ENCODE measurements at places on chromosomes 11 and 22.

- DNase-seq: no peak
Measured at GRCh38 chr11:113276466-113276865, 37.9 kb upstream of the TTC12 start.

DNA sequence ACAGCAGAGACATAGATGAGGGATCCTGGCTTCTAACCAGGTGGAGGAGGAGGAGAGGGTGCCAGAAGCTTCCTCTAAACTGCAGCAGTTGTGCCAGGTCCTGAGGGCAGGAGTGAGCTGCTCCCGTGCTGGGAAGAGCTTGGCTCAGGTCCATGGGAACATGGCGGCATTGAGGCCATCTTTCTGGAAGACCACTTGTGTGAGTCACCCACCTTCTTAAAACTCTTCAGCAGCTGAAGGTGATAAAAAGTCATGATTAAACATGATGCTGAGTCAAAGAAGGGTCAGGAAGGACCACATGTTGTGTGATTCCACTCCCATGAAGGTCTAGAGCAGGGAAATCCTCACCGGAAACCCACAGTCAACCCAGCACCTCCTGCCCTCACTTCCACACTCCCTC lies 35.1 kb downstream of the LINC01488 start:
- DNase-seq: no peak

DNA sequence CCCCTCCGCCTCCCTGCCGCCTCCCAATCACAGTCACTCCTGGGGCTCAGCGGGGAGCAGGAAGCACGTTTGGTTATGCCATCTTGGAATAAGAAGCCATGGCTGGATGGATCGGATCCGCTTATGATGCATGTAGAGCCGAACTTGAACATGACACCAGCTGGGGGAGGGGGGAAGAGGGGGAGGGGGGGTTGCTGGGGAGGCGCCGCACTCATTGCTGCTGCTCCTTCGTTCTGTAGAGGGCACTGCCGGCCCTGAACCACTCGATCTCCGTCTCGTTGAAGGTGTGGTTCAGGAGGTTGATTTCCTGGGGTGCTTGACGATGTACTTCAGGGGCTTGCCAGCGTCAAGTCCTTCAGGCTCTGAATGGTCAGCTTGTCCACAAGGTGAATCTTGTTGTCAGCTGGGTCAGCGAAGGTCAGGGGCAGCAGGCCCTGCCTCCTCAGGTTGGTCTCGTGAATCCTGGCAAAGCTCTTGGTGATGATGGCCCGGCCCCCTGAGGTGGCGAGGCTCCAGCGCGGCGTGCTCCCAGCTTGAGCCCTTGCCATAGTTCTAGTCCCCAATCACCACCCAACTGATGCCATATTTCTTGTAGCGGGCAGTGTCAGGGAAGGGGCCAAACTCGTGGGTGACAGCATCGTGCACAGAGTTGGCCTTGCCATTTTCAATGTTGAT lies 476.9 kb upstream of the ISX start:
- no peak for DNase-seq

DNA sequence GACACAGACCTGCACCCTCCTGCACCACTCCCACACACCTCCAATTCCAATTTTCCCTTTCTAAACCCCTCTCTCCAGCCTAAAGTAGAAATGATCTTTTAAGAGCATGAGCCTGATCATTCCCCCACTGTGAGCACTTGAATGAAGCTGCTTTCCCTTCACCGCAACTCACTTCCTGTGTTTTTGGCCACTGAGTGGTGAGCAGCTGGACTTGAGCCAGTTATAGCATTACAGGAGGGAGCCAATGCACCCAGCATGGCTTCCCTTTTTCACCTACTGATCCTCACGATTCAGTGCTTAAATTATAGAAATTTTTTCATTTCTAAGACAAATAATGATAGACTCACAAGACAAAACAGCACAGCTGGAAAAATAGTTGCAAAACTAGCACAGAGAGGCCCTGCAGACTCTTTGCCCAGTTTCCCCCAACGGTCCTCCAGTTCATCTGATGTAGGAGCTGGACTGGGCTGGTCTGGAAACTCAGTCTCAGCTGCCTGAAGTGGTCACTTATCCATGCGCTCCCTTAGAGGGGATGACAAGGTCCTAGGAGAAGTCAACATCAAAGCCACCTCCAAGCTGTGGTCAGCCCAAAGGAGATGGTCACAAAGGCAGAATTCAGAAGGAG lies 9.7 kb upstream of the APOL4 start:
- no peak for DNase-seq

GRCh38 chr22:48579043-48579927 lies 1248.4 kb downstream of the BRD1 start:
- no peak for DNase-seq

DNA sequence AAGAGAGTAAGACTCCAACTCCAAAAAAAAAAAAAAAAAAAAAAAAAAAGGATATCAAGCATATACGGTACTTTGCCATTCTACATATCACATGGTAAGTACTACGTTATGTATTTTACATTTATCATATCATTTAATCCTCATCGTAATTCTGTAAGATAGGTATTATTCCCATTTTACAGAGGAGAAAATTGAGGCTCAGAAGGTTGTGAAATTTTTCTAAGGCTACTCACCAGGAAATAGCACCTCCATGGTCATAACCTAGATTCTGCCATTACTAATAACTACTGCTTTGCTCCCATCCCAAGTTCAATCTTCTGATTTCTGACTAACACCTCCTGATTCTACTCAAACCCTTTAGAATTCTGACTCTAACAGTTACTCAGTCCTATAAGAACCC lies 138.0 kb downstream of the FCHSD2 start:
- no peak for DNase-seq

- no peak for DNase-seq
Measured at GRCh38 chr11:65184146-65184545, 2.4 kb downstream of the CAPN1 start.

DNA sequence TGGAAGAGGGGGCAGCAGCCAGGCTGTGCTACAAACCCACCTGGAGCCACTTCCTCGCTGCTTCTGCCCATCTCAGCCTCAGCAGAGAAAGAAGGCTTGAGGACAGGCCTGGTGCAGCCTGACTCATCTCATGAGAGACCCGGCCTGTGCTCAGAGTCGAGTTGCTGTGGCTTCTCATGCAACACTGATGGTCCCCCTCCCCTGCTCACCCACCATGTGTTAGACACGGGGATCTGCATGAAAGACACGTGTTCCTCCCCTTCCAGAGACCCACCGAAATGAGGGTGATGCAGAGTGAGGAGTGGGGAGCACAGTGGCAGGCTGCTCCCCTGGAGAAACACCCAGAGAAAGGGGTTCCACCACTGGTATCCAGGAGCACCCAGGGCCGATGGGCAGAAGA lies 15.0 kb downstream of the RTN4R start:
- DNase-seq: no peak

GRCh38 chr22:22817468-22818201 lies 70.0 kb upstream of the IGLL5 start:
- no peak for DNase-seq

- no peak for DNase-seq
Measured at GRCh38 chr22:36900225-36900624, 13.2 kb upstream of the CSF2RB start.

GRCh38 chr22:35318346-35319215 lies 18.9 kb downstream of the TOM1 start:
- DNase-seq: no peak

- DNase-seq: no peak
Measured at GRCh38 chr11:110468121-110468520, 38.4 kb downstream of the FDX1 start.

- no peak for DNase-seq
Measured at GRCh38 chr11:46377290-46377689, 4.2 kb upstream of the MDK start.

DNA sequence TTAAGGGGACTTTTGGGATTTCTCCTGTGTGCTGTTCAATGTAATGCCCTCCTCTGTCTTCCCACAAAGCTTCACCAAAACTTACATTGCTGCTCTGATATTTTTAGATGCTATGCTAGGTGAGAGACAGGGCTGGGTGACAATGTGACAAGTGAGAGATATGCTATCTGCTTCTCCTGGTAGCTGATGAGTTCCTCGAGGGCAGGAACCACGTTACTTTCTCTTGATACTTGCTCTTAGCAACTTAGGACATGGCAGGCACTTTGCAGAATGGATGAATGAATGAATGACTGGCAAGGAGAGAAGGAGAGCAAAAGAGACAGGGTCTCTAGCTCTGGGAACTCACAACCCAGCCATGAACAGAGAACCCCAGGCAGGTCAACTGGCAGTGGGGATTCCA lies 115.4 kb downstream of the C11orf58 start:
- DNase-seq: no peak

GRCh38 chr11:61753672-61754071 lies 1.2 kb downstream of the MYRF start:
- no peak for DNase-seq

DNA sequence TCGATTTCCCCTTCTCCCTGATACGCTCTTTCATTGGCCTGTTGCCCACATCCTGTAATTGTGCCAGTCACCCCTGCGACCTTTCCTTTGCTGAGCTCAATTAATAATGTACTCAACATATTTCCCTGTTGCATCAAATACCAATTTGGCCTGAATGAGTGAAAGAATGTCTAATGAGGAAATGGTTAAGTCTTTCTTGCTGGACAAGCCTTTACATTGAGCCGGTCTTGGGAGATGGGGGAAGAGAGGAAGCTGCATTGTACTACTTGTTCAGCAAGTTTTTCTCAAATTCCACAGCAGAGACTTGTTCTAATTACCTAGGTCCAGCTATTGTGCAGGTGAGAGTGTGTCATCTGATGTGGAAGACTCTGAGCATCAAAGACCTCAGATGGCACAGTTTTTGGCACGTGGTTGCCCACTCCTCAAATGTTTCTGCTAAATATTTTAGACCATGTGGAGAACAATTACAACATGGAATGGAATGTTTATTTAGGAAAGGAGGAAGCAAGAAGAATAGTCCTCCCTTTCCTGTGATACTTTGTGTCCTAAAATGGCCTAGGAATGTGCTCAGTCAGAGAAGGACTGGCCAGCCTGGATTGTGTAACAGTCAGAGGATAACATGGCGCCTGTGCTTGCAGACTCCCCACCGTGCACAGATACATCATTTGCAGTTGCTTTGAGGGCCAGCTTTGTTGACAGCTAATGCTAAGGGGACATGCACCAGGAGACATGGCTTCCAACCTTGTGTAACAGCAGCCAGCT lies 129.5 kb upstream of the E2F8 start:
- peak; percentile 93 for DNase-seq

- DNase-seq: no peak
Measured at GRCh38 chr11:65862191-65862735, 2.0 kb downstream of the MUS81 start.

- DNase-seq: no peak
Measured at GRCh38 chr22:50207383-50208140, 6.8 kb downstream of the SELENOO start.

DNA sequence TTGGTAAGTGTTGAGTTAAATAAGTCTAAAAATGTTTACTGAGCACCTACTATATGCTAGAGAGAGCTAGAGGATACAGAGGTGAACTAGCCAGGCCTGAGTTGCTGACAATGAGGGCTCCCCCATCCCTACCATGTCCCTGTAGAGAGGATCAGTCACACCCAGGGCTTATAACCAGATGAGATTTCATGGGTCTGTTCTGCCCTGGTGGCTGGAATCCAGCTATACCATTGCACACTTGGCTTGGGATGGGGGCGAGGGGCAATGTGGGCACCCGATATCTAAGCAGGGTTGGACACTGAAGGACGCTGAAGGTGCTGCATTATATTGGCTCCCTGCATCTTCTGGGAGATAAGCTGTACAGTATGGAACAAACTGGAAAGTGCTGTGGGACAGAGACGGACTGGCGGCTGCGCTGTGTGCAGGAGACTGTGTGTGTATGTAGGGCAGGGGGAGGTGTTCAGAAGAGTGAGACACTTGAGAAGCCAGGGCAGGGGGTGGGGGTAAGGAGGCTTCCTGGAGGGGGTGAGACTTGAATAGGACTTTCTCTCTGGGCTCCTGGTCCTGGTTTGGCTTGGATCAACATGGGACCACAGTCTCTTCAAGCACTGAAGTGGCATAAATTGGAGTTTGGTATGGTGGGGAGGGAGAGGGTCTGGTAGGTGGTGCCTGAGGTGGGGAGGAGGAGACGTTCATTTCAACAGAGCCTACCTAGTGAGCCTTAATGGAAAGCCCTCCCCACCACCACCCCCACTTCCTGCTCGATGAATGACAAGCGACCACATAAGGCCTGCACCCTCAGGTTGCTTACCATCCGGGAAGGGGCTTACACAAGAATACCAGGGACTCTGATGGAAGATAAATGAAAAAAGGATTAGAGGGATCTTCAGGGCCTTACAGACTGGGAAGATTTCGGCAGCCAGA lies 1.8 kb downstream of the CD82 start:
- DNase-seq: no peak

GRCh38 chr11:32386770-32387377 lies 48.5 kb downstream of the WT1 start:
- DNase-seq: no peak

DNA sequence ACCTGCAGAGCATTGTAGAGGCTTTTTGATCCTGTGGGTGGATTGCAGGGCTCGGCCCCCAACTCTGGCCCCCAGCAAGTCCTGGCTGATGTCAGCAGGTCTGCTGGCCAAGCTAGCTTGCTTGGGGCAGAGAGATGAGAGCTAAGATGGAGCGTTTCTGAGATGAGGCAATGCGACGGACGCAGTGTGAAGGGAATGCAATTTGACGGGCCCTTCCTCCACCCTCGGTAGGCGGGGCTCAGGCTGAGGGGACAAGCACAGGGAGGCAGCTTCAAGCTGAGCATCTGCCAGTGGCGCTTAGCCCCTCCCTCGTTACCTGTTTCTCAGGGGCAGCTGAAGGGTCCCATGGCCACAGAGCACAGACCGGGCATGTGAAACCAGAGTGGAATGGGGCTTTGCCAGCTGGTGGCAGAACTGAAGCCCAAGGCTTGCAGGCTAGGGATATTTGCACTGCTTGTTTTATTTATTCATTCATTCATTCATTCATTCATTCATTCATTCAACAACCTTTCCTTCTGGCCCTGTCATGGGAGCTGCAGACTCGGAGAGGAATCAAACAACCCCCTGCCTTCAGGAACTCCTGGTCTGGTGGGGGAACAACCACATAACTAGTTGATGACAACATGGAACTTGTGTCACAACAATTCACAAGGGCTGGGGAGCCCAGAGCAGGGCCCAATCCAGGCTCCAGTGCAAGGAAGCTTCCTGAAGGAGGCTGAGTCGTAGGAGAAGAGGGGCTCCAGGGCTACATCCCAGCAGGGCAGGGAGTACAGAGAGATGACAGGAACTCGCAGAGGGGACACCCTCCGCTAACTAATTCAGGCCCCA lies 66.8 kb downstream of the THAP12 start:
- DNase-seq: no peak

DNA sequence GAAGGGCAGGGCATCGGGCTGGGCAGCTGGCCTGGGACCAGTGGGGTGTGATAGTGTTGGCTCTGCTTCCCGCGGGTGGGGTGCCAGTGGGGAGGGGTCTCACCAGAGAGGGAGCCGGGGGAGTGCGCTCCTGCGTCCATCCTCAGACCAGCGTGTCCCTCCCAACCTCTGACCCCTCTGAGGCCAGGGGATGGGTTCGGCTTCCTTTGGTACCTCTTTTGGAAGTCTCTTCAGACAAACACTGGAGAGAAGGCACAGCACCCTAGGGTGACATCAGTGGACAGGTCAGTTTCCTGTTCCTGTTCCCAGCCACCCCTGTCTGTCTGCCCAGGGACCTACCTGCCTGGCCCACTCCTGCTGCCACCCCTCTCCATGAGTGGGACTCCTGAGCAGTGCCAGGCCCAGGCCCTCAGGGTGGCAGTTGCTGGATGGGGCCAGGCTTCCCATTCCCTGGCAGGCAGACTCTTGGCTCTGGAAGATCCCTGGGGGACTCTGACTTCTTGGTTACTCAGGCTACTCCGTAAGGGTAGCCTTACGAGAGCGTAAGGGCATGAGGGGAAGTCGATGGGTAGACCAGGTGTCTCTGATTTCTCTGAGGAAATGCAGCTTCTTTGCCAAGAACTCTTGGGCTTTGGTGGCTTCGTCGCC lies 2.6 kb downstream of the TAGLN start:
- no peak for DNase-seq
